ENCODE measurements at places on chromosomes 16 and 17. TPM values are rescaled to one million over a fixed set of nuclear protein-coding genes. Genes with fewer than 3 reads are reported as not detected.
A peak's percentile ranks its signal among the peaks of the same experiment; 100 is the strongest.

Gene KCNH4
- not detected for total RNA-seq

GRCh38 chr16:13708347-13709120 is 211.4 kb upstream of the ERCC4 start:
- no peak for DNase-seq

GRCh38 chr17:78365561-78366108 is 5.8 kb upstream of the SOCS3 start:
- DNase-seq: no peak

- peak; percentile 79 for DNase-seq
These were observed 218.2 kb upstream of the CHMP6 start for GRCh38 chr17:80773243-80773991.

DNA sequence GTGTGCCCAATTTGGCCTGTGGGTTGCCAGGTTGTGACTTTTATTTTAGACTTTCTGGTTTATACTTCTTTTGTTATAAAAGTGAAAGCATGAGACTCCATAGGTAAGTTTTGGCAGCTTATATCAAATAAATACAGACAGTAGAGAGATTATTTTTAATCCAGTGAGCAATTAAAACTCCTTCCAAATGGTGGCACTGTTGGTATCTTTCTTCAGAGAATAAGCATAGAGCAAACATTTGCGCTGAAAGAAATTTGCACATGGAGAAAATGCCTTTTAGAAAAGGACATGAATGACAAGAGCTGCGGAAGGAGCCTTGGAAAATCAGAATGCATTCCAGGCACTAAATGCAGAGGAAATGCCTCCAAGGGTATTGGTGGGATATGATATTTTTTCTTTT is 46.1 kb upstream of the DNAJA2 start:
- no peak for DNase-seq

DNA sequence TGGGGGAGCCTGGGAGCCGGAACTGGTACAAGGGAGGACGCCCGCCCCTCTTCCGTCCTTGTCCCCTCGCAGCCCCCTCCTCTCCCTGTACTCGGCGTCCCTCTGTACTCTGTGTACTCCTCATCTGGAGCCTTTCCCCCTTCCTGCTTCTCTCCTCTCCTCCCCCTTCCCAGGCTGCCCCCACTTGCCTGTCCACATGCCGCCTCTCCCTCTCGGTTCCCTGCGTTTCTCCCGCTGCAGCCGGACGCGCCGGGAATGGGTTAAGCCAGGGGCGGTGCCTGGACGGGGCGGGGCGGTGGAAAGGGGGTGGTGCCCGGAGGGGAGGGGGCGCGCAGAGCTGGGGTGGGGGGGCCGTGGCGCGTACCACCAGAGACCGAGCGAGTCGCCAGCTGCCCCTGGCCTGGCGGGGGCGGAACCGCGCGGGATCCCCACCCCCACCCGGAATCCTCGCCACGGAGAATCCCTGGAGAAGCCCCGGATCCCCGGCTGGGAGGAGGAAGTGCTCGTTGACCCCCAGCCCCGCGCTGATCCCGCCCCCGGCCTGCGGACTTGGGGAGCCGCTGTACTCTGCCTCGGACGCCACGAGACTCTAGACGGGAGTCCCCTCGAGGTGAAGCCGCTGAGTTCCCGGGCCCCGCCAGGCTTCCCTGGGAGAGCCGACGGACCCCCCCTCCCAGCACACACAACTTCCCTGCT is 22.6 kb downstream of the GJD3 start:
- DNase-seq: no peak

DNA sequence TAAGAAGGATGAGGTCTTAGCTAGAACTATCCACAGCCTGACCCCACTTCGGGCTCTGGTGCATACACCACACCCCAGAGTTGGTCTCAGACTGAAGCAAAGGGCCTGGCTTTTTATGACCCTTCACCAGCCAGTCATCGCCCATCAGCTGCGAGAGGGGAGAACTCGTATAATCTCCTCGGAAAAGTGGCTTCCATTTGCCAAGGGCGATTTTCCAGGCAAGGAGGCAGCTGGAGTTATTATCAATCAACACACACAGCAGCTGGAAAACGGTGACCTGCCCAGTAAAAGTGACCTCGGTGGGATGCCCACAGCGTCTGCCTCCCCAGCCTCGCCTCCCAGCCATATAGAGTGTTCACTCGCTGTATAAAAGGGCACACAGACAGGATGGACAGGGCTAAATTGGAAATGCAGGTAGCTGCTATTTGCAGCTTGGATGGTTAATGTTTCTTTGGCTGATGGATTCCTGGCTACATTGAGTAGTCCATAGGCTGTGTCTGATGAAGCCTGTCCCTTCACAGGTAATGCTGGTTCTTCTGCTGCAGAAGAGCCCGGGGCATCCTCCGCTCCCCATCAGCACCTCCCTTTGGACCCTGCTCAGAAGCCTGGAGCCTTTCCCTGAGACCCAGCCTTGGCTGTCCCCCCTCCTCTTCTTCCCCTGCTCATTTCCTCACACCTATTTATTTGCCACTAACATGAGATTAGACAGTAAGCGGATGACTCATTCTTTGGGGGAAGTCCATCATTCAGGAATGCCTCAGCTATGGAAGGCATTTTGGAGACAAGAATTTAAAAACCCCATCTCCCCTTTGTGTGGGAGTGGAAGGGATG is 45.7 kb downstream of the TMEM186 start:
- DNase-seq: no peak

- DNase-seq: no peak
These were observed 13.2 kb downstream of the CD7 start for GRCh38 chr17:82303944-82304808.

DNA sequence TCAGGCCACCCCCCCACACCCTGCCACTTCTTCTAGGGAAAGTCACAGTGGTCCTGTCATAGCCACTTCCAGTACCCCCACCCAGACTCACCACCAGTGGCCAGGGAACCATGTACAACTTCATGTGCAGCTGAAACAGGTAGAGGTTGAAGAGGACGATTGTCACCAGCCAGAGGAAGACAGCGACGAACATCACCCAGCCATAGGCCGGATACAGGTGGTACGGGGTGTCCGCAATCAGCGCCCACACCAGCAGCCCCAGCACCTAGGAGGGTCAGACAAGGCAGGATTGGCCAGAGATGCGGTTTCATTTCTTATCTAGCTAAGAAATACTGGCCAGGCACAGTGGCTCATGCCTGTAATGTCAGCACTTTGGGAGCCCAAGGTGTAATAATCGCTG is 16.7 kb downstream of the ARL2BP start:
- no peak for DNase-seq

DNA sequence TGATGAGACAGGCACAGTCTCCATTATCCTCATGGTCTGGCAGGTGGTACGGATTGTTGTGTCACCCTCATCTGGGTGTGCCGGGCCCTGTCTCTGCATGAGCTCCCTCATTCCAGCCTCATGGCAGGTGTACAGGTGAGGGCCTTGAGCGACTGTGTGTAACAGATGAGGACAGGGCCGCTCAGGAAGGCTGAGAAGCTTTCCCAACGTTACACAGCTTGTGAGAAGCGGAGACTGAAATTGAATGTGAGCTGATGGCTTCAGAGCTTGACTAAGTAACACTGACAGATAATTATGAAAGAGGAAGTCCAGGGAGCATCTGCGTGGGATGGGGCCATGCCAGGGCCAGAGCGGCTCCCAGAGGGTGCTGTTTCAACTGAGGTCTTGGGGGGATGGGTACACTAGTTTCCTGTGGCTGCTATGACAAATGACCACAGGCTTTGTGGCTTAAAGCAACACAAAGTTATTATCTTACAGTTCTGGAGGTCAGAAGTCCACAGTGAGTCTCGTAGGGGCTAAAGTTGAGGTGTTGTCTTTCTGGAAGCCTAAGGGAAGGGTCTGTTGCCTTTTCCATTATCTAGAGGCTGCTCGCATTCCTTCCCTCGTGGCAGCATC is 36.7 kb downstream of the CMIP start:
- DNase-seq: peak; percentile 79

DNA sequence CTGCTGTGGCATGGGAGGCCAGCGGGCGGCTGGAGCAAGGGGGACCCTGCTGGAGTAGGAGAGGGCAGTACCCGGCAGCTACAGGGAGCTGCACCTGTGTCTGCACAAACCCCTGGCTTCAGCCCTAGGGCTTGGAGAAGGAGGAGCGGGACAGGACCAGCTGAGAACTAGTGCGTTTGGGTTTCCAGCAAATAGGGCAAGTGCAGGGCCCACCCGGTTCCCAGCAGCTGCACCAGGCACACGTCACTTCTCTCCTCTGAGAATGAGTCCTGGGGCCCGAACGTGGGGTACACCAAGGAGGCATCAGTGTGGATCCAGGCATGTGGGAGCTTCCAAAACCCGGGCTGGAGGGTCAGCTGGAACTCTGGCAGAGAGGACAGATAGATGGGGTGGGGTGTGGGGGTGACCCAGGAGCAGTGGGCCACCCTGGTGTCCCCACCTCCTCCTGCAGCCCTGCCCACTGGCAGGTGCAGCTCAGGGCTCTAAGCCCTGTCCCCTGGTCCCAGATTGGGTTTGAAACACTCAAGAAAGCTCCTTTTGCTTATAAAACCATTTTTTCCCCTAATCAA is 5.6 kb downstream of the C16orf89 start:
- no peak for DNase-seq

Gene PRSS33
- 15.4 TPM for total RNA-seq

GRCh38 chr17:249236-249993 is 68.0 kb upstream of the DOC2B start:
- no peak for DNase-seq

DNA sequence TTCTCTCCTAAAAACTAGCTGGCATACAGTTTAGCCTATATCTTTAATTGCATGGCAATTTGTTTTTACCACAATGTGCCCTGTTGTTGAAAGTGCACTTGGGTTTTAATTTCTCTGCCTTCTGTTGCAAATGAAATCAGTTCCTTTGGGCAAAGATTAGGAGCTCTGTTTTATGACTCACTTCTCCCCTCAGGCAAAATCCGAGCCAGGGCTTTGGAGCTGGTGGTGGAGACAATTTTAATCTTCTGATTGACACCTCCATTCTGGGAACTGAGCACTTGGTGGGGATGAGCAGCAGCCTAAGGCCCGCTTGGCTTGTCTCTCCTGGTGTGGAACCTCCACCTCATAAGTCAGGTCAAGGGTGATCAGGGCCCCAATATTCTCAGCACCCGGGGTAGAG is 13.3 kb upstream of the MYH8 start:
- DNase-seq: no peak

DNA sequence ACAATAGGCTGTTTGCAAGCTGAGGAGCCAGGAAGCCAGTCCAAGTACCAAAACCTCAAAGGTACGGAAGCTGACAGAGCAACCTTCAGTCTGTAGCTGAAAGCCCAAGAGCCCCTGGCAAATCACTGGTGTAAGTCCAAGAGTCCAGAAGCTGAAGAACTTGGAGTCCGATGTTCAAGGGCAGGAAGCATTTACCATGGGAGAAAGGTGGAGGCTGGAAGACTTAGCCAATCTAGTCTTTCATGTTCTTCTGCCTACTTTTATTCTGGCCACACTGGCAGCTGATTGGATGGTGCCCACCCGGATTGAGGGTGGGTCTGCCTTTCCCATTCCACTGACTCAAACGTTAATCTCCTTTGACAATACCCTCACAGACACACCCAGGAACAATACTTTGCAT is 15.3 kb downstream of the CD300LB start:
- DNase-seq: no peak

GRCh38 chr16:71811261-71811803 is 2.7 kb upstream of the AP1G1 start:
- DNase-seq: no peak

Gene CCL17
- total RNA-seq: not detected

DNA sequence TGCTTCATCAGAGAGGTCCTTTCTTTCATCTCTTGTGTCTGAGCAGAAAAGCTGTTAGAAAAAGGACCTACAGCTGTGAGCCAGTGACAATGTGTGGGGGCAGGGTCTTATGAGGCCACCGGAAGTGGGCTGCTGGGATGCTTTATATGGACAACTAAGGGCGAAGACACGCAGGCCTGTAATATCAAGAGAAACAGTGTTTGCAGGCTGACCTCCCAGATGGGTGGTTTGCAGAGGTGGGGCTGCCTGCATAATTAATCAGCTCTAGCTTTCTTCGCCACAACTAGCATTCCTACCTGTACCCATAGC is 30.4 kb upstream of the SALL1 start:
- DNase-seq: no peak

Gene TNFRSF13B
- not detected for total RNA-seq

DNA sequence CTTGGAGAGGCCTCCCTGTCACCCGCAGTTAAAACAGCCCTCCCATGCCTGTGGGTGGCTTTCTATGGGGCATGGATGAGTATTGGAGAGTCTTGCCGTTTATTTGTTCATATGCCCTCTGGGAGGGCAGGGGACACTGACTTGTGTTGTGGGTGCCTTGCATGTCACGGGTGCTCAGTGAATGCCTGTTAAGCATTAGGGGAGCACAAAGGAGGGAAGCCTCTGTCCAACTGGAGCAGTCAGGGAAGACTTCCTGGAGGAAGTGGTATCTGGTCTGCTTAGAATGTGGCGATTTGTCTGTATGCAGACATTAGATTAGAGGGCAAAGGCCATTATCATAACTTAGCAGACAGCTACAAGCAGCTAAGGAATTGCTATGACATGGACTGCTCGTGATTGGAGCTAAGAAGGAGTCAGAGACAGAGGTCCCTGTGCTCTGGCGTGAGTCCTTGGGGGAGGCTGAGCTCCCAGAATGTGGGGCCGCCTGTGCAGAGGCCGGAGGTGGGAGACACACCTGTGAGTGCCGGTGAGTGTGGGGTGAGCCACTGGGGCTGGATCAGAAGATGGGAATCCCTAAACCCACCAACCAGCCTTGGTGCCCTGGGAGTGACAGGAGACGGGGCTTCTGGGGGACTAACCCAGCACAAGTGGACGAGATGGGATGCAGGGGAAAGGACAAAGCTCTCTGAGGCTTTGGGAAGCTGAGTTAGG is 286.1 kb downstream of the SEC14L1 start:
- peak; percentile 63 for DNase-seq

Gene TPSG1
- not detected for total RNA-seq

DNA sequence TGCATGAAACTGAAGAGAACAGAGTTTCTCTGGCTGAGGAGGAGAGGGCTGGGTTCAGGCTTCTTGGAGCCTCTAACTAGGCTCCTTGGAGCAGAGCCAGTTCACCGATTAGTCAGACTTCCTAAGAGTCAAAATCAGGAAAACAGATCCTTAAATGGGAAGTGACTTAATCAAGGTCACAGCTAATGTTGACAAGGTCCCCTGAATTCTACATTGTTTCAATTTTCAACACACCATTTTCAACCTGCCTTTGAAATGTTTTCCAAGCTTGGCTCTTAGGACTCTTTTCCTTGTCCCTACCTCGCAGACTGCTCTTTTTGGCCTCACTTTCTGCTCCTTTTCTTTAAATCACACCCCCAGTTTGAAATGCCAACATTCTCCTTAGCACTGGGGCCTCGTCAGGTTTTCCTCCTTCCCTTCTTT is 16.3 kb downstream of the MYL4 start:
- peak; percentile 56 for DNase-seq

Data from ascending aorta (tissue), 2 donors.